ENCODE measurements at places on chromosomes 5 and 9. TPM values are rescaled to one million over a fixed set of nuclear protein-coding genes. Genes with fewer than 3 reads are reported as not detected.

DNA sequence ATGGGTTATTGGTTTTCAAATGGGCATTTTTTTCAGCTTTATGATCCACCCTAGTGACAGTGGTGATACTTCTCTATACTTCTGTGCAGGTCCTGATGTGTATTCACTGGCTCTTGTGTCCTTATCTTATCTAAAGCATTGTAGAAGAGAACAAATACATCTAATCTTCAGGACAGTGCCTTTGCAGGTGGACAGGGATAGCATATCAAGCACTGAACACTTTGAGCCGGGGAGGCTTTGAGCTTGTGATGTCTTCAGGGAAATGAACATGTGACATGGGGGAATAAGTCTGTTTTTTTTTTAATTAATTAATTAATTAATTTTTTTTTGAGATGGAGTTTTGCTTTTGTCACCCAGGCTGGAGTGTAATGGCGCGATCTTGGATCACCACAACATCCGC lies 115.5 kb upstream of the KLF4 start:
- no peak for DNase-seq

- no peak for DNase-seq
Measured at GRCh38 chr9:127796225-127796813, 6.4 kb upstream of the FPGS start.

DNA sequence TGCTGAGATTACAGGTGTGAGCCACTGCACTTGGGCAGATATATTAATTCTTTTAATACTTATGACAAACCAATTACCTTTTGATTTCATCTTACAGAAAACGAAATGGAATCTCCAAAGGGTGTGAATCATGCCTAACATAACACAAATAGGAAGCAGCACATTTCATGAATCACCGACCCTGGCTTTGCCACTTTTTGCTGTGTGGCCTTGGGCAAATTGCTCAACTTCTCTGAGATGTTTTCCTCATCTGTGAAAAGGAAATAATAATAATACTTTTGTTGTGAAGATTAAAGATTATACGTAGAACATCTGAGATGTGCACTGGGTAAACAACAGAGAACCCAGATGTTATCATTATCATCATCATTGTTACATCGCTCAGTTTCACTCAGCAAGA lies 50.7 kb upstream of the FREM1 start:
- DNase-seq = no peak

DNA sequence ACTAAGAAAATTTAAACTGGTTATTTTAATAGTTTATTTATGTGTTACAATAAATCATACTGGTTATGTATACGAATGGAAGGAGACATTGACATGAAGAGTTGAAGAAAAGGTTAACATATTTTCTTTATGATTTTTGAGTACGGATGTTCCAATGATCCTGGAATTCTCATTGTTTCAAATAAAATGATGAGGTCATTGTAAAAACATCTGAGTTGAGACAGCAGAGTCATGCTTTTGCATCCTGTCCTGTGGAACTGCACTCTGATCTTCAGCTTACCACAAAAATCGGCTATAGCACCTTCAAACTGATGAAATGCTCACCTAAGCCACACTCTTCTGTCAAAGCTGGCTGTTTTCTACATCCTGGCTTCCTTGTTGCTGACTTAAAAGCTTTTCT lies 67.8 kb downstream of the PTCD2 start:
- peak; percentile 67 for DNase-seq

- DNase-seq = no peak
Measured at GRCh38 chr5:155252025-155252424, 238.5 kb downstream of the KIF4B start.

DNA sequence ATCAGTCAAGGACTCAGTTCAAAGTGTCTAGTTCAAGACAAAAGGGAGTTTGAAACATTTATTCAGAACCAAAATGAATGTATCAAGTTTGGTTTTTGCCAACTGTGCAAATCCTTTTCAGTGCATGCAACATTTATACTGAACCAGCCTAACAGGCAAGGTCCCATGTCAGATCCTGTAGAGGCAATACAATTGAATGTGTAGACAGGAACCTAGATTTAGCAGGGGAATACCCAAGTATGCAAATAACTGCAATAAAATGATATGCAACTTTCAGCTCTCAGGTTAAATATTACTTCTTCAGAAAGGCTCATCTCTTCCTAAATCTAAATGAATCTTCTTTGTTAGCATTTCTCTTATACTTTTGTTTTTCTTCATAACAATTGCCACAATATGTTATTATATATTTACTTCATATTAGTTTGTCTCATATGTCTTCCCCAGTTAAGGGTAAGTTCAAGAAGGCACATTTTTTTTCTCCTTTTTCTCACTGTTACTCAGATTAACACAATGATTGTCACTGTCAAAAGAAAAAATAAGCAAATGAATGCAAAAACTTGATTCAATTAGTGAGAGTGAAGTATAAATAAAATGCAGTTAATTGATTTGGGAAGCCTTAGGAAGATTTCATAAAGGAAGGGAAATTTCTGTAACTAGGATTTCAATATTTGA lies 163.9 kb upstream of the RASA1 start:
- no peak for DNase-seq

Gene EPB41L4B
- total RNA-seq = 11.0 TPM

Gene SPACA9
- 6.9 TPM for total RNA-seq

Gene CLTA
- 482 TPM for total RNA-seq

Gene STING1
- total RNA-seq = 17.5 TPM

DNA sequence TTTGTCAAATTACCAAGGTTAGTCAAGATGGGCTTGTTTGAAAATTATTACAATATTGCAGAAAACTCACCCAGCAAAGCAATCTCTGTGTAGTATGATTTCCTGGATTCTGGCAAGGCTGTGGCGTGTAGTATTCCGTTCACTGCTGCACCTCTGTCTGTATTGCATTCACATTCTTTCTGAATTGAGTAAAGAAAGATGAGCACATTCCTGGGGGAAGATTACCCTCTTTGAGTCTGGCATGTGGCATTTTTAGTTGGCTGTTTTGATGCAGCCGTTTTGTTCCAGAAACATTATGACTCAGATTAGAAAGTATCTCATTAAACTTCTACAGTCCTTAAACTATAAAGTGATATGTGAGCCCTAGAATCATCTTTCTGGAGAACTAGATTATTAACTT lies 197.7 kb downstream of the TENT4A start:
- DNase-seq = no peak

Gene TMEM161B
- total RNA-seq = 10.4 TPM

- DNase-seq = no peak
Measured at GRCh38 chr5:158922263-158922592, 177.5 kb downstream of the EBF1 start.

DNA sequence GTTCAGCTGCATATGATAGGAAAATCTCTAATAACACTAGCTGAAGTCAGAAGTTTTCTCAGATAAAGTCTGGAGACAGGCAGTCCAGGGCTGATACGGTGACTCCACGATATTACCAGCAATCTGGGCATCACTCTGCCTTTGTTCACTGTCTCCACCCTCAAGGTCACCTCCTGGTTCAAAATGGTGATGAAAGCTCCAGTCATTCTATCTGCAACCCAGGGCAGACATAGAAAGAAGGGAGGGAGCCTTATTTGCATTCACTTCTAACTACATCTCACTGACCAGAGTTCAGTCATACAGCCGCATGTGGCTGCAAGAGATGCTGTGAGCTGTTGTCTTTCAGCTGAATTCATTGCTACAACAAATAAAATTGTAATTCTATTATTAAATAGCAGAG lies 22.4 kb upstream of the GPR151 start:
- no peak for DNase-seq

GRCh38 chr5:146940295-146940694 lies 61.7 kb upstream of the PPP2R2B start:
- no peak for DNase-seq

Gene ANKRD34B
- 1.5 TPM for total RNA-seq

GRCh38 chr5:68176253-68176652 lies 39.3 kb upstream of the PIK3R1 start:
- no peak for DNase-seq

GRCh38 chr5:1217596-1218206 lies 7.5 kb upstream of the SLC6A18 start:
- DNase-seq = no peak

GRCh38 chr5:100609594-100609993 lies 74.4 kb downstream of the FAM174A start:
- DNase-seq = no peak

DNA sequence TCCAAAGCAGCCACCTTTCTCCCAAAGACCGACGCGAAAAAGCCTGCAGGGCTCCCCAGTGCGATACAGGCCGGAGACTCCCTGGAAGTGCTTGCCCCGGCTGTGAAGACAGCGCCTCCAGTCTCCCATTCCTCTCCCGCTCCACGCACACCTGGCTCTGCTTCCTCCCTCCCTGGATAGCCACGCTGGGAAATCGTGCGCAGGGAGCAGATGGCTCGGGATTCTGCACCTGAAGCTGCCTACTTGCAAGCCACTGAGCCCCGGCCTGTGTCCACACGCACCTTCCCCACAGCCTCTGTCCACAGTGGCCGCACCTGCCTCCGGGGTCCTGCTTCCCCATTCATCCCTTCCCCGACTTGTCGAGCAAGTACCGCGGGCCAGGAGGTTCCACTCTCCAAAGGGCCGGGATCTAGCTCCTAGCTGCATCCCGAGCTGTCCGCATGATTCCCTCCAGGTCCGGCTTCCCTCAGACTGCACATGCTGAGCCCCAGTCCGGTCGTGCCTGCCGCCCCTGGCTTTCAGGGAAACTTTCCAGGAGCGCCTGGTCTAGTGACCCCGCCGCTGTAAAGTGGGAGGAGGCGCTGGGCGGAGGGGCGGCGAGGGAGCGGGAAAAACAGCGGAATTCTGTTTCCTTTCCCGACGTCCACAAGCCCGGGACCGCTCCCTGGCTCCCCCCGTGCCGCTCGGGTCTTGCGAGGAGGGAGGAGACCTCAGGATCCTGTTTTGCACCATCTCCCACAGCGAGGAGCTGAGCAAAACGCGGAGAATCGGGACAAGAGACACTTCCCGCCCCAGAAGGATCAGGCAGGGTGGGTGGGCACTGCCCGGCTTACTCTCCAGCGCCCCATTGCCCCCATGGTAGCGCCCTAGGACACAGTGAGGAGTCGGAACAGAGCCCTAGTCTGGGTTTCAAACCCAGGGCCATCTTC lies 2.0 kb downstream of the SEMA6A start:
- DNase-seq = no peak

- no peak for DNase-seq
Measured at GRCh38 chr9:22278426-22278825, 168.2 kb upstream of the DMRTA1 start.

- DNase-seq = no peak
Measured at GRCh38 chr5:10518347-10518746, 45.5 kb upstream of the ANKRD33B start.

Gene PCDHGB4
- total RNA-seq = 6.4 TPM

DNA sequence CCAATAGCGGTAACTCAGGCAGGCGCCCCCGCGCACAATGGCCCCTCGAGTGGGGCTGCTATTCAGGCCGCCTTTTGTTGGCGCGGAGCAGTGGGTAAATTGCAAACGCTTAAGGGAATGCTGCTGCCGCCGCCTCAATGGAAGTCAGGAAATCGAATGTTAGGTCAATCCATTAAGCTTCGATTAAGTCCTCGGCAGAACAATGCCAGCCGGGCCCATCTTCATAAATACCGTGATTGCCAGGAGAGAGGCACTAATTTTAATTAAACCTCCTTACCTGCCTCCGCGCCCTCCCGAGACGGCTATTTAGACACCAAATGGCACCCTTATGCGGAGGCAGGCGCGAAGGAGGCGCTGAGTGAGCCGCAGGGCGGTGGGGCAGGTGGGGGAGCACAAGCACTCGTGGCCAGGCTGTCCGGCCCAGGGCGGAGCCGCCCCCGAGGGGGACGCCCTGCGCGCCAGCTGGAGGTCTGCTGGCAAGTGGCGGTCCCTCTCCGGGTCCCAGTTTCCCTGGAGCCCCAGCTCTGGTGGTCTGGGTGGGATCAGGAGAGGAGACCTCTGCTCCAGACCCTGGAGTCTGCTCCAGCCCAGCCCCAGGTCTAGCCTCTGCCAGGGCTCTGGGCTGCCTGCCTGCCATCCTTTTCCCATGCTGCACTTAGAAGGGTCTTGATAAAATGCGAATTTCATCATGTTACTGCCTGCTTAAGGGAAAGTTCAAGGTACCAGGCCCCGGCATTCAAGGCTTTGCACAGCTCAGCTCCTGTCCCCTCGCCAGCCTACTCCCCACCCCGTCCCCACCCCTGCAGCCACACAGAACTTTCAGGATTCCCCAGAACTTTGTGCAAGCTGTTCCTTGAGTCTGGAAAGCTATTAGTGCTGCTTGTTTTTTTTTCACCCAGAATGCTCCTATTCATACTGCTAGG lies 19.7 kb downstream of the NR5A1 start:
- DNase-seq = no peak

- peak; percentile 79 for DNase-seq
Measured at GRCh38 chr5:93503598-93504067, 77.4 kb downstream of the NR2F1-AS1 start.

Gene CNTFR
- 1.1 TPM for total RNA-seq

DNA sequence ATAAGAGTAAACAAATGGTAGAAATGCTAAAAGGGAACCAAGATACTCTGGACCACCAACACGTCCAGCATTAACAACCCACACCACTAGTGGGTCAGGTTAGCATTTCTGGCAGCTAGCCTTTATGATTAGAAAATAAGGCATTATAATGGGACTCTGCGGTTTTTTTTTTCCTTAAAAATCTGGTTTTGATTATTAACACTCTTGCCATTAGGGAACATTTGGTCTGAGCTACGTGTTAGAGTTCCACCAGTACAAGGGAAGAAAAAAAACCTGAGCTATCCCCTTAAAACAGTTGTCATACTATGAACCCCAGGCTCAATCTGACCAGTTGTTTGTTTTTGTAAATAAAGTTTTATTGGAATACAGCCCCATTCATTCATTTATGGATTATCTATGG lies 110.4 kb downstream of the NTRK2 start:
- no peak for DNase-seq

All from kidney epithelial cell (primary cell).